NCI-H1092 treated with DMSO at 0.1 percent for 48 hours (cell line): ENCODE measurements at places on chromosomes 12 and 14.

DNA sequence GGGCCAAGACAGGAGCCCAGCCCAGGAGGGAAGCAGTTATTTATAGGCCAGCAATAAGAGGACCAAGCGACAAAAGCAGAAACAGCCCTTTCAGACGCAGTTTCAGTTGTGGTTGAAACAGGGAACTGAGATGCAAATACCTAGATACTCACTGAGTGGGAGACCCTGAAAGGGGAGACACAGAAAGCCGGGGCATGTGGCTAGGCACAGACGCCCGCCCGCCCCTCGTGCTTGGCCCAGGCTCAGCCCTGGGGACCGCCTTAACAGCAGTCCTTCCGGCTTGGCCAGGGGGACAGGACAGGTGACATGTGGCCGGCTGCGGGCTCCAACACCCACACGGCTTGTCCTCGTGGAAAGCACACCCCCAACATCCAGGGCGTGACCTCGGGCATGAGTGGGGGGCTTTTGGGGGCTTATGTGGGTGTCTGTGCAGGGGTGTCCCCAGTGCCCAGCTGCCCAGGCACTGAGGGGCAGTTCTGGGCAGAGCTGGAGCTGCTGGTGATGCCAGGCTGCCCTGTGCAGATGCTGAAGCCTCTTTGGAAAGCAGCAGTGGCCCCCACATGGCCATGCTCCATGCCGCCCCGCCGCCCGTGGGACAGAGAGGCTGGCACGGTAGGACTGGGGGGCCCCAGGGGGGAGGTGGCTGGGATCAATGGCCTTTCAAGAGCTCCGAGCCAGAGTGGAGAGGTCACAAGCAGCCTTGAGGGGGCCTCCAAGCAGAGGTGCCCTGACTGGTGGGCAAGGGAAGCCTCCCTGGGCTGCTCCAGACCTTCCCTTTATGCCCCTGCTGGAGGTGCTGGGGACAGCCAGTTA lies 2.1 kb downstream of the PLD4 start:
- DNase-seq, result no peak

- no peak for DNase-seq
Observed at GRCh38 chr14:22070119-22070982, 396.7 kb upstream of the OR4E1 start.

- no peak for DNase-seq
Observed at GRCh38 chr12:81249976-81250375, 172.1 kb downstream of the ACSS3 start.

GRCh38 chr14:105479431-105480158 lies 5.0 kb downstream of the CRIP2 start:
- DNase-seq, result no peak

GRCh38 chr14:53963320-53964227 lies 6.9 kb upstream of the BMP4 start:
- peak; percentile 27 for DNase-seq

GRCh38 chr14:99554184-99554583 lies 49.8 kb downstream of the CCDC85C start:
- no peak for DNase-seq

- no peak for DNase-seq
Observed at GRCh38 chr14:80522411-80522810, 311.1 kb upstream of the DIO2 start.

GRCh38 chr12:3303410-3304136 lies 187.4 kb upstream of the PRMT8 start:
- peak; percentile 84 for DNase-seq

DNA sequence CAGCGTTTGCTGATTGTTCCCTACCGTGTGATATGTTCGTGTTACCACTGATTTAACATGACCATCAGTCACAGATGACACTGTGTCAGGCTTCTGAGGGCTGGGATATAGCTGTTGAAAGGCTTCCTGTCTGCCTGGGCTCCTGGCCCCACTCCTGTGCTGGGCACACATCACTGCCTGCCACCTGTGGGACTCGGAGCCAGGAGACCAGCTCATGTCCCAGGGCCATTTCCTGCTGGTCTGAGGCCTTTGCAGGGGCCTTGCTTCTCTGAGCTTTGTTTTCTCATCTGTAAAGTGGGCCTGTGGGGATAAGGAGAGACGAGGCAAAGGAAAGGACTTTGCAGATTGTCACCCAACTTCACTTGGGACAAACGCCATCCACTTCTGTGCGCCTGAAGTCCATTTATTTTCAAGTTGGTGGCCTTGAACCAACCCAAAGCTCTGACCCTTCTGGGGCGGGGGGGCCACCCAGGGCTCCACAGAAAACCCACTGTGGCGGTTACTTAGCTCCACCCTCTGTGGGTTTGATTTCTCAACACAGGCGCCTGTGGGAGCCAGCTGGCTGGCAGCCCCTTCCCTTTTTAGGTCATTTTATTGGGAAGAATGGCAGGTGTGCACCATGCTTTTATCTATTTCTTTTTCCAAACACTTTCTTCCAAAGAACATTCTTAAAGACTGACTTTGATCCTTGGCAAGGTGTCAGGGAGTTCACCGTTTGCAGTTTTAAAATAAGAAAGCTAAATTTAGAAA lies 54.1 kb downstream of the BEGAIN start:
- no peak for DNase-seq

- no peak for DNase-seq
Observed at GRCh38 chr14:69260861-69261564, 1.1 kb downstream of the GALNT16 start.

DNA sequence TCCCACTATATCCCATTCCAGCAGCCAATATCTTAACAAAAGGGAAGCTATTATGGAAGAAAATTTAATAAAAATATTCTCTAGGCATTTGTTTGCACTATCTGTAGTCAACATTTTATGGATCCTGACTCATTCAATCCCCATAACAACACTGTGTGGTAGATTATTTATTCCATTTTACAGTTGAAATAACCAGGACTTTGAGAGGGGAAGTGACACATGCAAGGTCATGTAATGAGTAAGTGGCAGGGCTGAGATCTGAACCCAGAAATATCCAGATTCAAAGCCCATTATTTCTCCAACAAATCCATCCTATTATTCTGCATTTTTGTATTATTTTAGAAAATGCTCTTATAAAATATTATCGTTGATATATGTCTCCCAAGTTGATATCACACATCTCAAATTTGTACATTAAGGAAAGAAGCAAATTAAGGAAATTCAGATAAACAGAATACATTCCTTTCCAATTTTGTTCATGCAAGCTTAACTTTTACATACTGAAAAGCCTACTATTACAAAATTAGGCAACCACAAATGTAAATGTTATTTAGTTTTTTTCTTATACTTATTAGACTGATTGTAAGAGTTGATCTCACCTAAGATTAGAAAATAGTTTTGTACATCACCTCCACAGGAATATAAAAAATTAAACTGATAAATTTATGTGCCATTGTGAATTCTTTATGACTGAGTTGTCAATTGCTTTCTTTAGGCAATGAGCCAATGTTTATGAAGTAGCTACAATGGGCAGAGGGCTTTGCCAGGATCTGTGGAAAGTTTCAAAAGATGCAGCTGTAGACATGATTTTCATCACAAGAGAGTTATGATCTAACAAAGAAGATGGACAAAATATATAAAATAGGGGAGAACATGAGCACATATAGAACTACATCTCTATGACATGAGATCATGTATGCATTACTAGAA lies 55.1 kb upstream of the E2F7 start:
- DNase-seq, result no peak

- DNase-seq, result no peak
Observed at GRCh38 chr12:11811008-11811407, 161.5 kb downstream of the ETV6 start.

GRCh38 chr14:51430079-51430478 lies 190.0 kb downstream of the TMX1 start:
- DNase-seq, result no peak

GRCh38 chr14:24116128-24116814 lies 1.5 kb upstream of the NRL start:
- DNase-seq, result no peak

DNA sequence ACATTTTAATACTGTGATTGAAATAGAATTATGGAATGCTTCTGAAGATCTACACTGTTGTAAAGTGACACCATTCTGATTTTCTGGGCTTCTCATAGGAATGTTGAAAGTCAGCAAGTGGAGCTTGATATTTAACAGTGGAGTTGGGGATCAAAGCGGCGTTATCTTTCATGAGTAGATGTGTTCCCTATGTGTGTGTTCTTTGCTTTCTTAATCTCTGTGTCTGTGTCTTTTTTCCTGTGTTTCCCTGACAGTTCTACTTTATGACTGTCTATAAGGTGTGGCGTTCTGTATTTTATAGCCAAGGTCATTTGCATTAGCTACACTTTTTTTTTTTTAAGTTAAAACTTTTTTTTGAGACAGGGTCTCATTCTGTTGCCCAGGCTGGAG lies 24.7 kb downstream of the SYNE2 start:
- no peak for DNase-seq

DNA sequence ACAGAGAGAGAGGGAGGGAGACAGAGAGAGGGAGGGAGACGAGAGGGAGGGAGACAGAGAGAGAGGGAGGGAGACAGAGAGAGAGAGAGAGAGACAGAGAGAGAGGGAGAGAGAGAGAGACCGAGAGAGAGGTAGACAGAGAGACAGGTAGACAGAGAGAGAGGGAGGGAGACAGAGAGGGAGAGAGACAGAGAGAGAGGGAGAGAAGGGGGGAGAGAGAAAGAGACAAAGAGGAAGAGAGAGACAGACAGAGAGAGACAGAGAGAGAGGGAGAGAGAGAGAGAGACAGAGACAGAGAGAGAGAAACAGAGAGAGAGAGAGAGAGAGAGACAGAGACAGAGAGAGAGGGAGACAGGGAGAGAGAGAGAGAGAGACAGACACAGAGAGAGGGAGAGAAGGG lies 47.8 kb upstream of the GALNT9 start:
- DNase-seq, result no peak

GRCh38 chr12:5439371-5439771 lies 7.5 kb downstream of the NTF3 start:
- DNase-seq, result no peak

DNA sequence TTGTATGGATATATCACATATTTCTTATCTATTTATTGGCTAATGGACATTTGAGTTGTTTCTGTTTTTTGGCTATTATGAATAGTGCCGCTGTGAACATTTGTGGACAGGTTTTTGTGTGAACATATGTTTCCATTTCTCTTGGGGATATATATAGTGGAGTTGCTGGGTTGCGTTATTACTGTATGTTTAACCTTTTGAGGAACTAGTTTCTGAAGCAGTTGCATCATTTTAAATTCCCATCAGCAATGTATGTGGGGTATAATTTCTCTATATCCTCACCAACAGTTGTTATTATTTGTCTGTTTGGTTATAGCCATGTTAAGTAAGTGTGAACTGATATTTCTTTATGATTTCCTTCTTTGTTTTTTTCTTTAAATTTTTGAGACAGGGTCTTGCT lies 10.7 kb downstream of the TCTN2 start:
- DNase-seq, result no peak

GRCh38 chr12:8829621-8830020 lies 7.2 kb downstream of the A2ML1 start:
- no peak for DNase-seq

DNA sequence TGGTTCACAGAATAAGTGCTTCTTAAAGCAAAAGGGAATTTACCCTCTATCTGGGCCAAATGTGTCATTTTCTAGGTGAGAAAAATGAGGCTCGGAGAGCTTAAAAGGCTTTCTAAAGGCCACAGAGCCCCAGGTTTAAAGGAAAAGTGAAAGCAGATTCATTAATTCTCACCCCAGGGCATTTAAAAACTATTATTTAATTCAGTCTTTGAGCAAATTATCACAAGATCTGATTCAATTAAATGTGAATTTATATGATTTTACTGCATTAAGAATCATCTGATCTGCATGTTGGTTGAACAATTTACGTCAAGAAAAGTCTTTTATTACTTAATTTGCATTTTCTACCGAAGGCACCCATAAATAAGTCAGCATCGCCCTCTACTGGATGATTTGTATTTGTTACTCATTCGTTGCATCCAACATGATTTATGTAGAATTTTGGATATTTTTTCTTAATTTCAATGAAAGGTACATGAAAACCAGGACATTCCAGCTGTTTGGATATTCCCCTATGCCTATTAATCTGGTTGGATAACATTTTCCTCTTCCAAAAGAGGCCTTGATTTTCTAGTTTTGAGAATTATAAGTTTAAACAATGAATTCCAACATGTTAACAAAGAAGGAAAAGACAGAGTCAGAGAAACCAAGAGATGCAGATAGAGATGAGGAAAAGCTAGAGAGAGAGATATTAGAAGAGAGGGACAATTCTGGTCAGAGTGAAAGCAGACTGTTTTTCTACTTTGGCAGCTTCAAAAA lies 19.1 kb upstream of the DHRS7 start:
- DNase-seq, result peak; percentile 77

DNA sequence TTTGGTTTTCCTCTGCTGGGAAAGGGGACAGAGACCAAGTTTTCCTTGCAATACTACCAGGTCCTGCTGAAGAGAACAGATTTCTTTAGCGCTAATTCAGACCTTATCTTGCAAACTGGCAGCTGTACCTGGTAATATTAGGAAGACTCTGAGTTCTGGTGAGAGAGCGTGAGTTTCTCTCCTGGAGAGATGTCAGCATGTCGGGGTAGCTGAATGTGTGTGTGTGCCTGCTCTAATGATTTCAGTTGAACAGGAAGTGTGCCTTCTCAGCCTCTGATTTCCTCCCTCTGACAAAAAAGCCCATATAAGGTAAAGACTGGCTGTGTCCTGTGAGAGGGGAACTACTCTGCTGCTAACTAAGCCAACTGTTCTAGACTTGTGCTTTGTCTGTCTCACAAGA lies 10.3 kb upstream of the ERP27 start:
- DNase-seq, result no peak

DNA sequence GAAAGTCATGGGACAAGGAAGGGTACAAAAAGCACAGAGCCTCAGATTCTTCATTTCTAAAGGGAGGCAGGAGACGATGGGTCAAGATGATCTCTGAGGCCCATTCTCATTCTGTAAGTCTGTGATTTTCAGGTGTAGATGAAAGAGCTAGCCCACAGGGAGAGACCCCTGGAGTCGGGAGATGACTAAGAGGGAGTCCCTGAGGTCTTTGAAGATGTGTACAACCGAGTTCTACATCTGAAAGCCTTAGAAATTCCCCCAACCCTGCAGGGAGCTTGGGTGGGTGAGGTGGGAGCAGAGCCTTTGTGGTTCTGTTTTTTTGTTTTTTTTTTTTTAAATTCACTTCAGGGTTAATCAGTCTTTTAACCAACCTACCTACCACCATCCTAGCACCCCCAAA lies 3.1 kb downstream of the WNT10B start:
- DNase-seq, result no peak

DNA sequence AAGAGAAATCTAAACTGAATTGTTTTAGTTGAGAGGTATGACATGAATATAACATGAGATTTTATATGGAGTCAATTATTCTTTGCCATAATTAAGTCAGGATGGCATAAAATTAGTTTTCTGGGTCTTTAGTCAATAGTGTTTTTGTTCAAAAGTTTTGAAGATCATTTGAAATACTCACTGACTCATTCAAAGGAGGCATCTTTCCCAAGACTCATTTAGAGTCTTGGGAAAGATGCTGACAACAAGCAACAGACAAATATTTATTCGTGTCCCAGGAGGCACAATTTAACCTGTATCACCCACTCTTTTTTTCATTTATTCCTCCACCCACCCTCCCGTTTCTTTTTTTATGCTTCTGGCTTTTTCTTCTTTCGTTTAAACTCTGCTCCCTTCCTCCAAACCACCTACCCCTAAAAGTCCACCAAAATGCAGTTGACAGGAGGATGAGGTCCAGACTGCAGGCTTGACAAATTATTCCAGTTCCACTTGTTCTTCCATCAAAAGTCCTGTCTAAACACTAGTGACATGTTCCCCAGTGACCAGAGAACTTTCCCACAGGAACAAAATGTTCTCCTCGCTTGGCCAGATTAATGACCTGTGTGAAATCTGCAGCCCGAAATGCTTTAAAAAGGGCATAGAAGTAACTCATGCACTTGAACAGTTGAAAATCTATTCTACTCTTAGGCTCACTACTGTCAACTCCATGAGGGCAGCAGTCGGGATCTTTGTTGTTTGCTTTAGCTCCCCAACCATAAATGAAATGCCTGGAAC lies 43.3 kb upstream of the CSRP2 start:
- no peak for DNase-seq
